ENCODE measurements at places on chromosomes 4 and X.

DNA sequence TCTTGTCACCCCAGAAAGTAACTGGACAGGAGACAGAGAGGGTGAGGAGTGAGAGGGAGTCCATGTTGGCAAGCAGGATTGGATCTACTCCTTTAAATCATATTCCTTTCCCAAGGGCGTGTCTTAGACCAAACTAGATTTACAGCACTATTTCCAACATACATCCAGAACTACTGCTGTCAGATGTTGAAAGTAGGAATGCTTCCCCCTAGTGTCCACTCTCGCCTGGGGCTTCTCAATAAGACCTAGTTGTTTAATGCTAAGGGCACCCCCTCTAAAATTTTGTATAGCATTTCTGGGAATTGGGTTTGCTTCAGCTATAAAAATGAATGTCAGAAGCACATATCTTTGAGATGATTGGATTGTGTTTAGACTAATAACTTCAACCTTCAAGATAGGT, 13.3 kb downstream of the OFD1 start:
- ATAC-seq = no peak

DNA sequence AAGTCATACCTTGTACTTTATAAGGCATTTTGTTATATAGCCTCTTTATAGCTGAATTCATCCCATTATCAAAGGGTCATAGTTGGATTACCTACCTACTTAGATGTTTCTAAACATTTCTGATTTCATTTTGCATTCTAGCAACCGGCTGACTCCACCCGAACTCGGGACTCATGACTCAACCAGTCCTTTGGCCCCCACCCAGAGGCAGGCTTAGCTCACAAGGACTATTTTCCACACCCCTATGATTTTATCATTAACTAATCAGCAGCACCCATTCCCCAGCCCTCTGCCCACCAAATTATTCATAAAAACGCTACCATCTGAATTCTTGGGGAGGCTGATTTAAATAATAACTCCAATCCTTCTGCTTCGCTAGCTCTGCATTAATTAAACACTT, 79.9 kb upstream of the EGFL6 start:
- ATAC-seq = no peak

DNA sequence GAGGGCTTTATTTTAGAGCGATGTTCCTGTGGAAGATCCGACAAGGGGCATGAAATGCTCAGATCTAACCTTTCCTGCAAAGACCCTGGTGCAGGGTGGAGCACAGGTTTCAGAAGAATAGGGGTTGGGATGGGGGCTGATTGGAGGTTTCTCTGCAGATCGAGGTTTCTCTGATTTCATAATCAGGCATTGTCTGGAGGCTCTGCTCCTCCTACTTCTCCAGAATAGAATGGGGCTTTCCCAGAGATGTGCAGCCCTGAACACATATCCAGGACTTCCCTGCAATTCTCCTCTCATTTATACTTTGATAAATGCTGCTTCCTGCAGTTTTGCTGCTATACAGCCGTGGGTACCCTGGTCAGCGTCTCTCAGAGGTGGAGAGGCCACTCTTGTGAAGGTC, 397.6 kb upstream of the BOD1L1 start:
- ATAC-seq = no peak

- no peak for ATAC-seq
These were observed 427 bp downstream of the ZNF182 start for GRCh38 chrX:48003367-48003757.

GRCh38 chr4:16717266-16717970, 181.0 kb downstream of the LDB2 start:
- no peak for ATAC-seq

GRCh38 chrX:13750204-13750603, 15.7 kb downstream of the OFD1 start:
- ATAC-seq = peak; percentile 38

DNA sequence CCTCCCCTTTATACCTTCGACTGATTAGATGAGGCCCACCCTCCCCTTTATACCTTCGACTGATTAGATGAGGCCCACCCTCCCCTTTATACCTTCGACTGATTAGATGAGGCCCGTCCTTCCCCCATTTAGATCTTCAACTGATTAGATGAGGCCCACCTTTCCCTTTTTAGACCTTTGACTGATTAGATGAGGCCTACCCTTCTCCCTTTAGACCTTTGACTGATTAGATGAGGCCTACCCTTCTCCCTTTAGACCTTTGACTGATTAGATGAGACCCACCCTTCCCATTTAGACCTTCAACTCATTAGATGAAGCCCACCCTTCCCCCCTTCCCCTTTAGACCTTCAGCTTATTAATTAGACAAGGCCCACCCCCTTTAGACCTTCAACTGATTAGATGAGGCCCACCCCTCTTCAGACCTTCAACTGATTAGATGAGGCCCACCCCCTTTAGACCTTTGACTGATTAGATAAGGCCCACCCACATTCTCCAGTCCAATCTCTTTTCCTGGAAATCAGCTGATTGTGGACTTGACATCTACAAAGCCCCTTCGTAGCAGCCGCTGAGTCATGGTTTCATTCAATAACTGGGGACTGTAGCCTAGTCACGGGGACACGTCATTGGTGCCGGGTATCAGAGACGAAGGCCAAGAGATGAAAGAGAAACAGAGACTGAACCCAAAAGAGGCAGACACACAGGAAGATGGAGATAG, 28.8 kb upstream of the IL3RA start:
- ATAC-seq = peak; percentile 45

GRCh38 chr4:81061344-81061730, 30.8 kb downstream of the BMP3 start:
- no peak for ATAC-seq

- ATAC-seq = no peak
These were observed 181.6 kb upstream of the NOCT start for GRCh38 chr4:138833974-138834373.

- no peak for ATAC-seq
These were observed 196.2 kb downstream of the RBM46 start for GRCh38 chr4:154977228-154977627.

DNA sequence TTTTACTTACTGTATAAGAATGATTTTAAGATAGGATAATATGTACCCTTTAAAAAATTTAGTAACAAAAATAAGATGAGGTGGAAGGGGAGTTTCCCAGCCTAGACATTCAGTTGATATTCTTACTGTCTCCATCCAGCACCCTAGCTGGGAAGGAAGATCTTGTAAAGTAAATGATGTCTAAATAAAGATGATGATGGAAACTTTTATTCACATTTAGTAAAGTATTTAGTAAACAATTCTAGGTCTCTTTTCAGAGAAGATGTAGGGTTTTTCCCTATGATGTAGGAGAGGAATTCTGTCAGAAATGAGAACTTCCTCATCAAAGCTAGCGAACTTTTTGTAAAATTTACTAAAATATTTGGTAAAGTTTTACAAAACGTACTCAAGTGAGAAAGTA, 136.8 kb downstream of the RAPGEF2 start:
- ATAC-seq = no peak

DNA sequence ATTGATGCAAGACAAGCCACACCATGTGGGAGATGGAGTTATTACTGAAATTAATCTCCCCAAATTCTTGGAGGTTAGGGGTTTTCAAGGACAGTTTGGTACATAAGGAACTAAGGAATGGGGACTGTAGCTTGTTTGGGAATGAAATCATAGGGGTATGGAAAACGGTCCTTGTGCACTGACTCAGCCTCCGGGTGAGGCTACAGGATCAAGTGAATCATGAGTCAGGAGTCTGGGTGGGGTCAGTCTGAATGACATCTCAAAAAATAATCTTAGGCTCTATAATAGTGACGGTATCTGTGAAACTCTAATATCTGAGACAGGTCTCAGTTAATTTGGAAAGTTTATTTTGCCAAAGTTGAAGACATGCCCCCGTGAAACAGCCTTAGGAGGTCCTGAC, 128.5 kb upstream of the CYSLTR1 start:
- no peak for ATAC-seq

- ATAC-seq = no peak
These were observed 48.3 kb downstream of the USP9X start for GRCh38 chrX:41133551-41133950.

GRCh38 chrX:14073071-14073470, 43.4 kb upstream of the GEMIN8 start:
- no peak for ATAC-seq

DNA sequence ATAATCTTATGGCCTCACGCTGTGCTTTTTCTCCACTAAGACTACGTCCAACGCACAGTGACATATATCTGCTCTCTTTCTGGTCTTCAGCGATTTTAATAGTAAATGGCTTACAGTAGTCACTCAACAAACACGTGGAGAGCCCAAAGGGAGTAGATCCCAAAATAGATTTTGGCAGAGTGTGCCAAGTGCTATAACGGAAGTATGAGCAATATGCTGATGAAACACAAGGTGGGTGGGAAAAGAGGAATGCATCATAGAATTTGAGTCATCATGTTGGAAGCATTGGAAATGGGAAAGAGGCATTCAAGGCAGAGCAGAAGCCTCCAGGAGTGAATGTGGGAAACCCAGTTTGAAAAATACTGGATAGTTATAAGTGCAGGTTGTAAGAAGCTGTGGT, 129.1 kb upstream of the LDB2 start:
- ATAC-seq = no peak

- ATAC-seq = no peak
These were observed 399.0 kb downstream of the GBA3 start for GRCh38 chr4:23091711-23092110.

DNA sequence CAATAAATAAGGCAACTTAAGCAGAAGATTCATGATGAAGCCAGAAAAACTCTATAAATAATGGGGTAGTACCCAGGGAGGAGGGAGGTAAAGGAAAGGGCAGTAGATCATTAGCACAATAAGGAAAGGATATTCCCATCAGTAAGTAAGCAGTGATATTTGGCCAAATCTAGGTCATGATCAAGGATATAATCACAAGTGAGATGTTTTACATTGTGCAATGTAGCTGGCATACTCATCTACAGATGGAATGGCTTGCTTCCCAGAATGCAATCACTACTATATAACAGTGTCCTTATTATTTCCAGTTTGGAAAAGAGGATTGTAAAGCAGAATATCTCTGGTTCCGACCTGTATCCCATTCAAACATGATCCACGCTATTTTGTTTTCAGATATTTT, 483.4 kb downstream of the RPA4 start:
- ATAC-seq = no peak

DNA sequence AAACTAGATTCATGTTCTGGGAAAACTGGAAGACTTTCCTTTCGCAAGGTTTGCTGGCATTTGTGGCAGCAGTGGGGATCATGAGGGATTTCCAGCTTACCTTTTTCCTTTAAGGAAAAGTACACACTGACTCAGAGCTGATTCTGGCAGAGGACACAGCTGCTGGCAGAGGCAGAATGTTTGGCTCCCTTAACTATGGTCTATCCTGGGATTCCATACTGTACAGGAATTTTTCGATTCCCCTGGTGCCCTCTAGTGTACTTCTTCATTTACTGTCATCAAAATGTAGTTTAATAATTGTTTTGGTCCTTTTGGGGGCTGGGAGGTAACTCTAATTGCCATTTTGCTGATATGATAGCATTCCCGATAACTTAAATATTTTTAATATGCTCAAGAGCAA, 152.7 kb downstream of the GABRG1 start:
- no peak for ATAC-seq

- no peak for ATAC-seq
These were observed 214.4 kb downstream of the ARAP2 start for GRCh38 chr4:36029951-36030350.

DNA sequence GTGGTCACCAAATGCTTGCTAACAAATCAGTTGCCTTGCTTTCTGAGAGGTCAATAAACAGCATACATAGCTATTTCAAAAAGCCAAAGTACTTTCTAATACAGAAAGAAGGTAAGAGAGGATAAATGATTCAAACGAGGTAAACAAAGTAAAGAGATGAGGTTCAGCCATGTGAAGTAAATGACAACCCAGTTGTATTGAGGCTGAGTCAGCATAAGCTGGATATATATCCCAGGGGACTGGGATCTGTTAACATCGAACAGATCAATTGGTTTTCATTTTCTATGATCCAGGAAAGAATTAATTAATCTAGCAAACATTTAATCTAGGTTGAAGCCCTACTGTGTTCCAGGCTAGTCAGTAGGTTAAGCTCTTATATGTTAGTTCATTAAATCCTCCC, 97.3 kb upstream of the GRIA3 start:
- ATAC-seq = no peak

DNA sequence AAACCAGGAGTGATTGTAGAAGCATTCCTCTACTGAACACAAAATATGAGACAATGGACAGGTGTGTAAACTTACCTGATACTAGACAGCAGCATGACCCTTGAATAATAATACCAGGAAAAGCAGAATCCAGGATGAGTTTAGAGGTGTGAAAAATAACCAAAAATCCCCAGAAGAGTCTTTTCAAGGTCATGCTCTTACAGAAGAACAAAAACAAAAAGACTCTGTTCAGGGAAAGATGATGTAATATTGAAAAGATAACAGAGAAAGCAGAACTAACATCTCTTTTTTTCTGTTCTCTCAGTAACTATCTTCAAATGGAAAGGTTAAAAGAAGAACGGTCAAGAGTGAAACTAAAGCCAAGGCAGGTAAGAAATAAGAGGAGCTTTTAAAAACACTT, 14.0 kb upstream of the ARHGAP10 start:
- ATAC-seq = no peak

- ATAC-seq = no peak
These were observed 34.2 kb downstream of the CCDC158 start for GRCh38 chr4:76386566-76387305.

GRCh38 chrX:135521405-135522131, 1.1 kb downstream of the INTS6L start:
- ATAC-seq = peak; percentile 69

DNA sequence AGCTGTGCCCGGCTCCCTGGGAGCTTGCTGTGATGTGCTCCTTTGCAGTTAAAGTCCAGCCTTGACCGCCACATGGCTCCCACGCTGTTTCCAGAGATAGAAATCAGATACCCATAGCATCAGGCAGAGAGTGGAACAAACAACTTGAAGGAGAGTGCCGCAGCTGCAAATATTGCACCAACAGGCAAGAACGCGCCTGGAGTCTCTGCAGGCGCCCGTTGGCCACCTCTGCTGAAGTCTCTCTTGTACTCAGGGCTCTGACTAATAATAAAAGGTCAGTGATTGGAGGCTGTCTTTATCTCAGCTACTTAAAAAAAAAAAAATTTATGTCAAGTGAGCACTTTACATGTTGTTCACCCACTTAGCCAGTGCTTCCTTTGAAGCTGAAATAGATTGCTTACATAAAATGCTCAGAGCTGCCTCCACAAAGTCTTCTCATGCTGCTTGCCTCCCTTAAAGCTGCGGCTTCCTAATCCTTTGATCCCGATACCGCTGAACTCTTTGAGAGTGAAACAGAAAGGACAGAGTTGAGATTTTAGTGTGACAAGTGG, 30.9 kb upstream of the TENM3 start:
- no peak for ATAC-seq

DNA sequence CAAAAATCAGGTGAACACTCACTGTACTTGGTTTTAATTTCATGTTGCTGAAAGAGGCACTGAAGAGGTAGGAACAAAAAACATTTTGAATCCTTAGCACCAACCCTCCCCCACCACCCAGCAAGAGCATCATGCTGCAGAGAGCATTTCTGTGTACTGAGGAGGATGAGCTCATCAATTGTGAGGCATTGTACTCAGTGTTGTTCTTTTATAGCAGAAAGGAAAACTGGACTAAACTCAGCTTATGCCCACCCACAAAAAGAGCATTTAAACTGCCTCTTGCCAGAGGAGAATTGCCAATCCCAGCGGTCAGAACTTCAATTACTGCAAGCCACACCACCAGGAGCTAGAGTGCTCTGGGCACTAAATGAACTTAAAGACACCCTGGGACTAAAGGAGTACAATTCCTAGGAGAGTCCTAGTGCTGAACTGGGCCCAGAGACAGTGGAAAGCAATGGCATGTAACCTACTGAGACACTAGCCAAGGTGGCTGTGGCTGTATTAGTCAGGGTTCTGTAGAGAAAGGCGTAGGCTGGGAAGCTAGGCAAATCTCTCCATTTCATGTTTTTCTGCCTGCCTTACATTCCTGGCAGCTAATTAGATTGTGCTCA, 280.7 kb upstream of the KLHL4 start:
- ATAC-seq = no peak
